NCI-H2171 (cell line): ENCODE measurements at places on chromosomes 7 and 10.
A peak's percentile ranks its signal among the peaks of the same experiment; 100 is the strongest.

DNA sequence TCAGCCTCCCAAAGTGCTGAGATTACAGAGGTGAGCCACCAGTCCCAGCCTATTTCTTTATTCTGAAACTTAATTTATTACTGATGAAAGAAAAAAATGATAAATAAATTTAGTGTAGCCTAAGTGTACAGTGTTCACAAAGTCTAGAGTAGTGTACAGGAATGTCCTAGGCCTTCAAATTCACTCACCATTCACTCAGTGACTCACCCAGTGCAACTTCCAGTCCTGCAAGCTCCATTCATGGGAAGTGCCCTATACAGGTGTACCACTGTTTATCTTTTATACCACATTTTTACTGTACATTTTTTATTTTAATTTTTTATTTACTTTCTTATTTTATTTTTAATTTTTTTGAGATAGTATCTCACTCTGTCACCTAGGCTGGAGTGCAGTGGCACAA is 12.2 kb downstream of the MRLN start:
- DNase-seq, result no peak

DNA sequence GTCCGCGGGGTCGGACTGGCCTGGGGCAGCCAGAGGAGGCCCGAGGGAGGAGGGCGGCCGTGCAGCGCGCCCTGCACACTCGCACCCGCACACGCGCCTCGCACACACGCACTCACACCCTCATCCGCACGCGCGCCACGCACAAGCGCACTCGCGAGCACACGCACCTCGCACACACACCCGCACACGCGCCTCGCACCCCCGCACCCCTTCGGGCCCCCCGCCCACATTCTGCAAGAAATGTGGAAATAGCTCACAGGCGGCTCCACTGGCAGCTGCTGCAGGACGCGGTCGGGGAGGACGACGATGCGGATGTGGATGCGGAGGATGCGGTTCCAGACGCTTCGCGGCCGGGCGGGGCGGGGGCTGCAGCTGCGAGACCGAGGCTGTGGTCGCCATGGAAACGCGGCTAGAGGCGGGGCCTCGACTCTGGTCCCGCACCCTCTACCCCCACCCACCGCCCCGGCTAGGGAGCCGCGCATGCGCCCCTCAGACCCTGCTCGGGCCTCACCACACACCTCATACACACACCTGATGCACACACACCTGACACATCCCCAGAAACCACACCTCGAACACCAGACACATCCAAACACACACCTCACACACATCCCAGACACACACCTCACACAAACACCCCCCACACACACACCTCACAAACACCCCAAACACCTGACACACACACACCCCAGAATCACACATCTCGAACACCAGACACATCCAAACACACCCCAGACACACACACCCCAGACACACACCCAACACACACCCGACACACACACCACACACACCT is at the start of gene CALY:
Gene CALY, minus strand, starts transcription at position 320 of the 793 bp plus-strand sequence. CDS start 7,907 bp downstream, outside the sequence.
- DNase-seq, result peak; percentile 16

DNA sequence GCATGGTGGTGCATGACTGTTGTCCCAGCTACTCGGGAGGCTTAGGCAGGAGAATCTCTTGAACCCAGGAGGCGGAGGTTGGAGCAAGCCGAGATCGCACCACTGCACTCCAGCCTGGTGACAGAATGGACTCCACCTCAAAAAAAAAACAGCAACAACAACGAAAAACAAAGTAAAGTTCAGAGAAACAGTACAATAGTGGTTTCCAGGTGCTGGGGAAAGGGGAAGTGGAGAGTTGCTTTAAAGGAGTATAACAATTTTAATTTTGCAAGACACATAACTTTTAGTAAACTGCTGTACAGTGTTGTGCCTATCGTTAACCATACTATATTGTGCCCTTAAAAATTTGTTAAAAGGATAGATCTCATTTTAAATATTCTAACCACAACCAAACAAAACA is 662.7 kb upstream of the POT1 start:
- DNase-seq, result no peak

GRCh38 chr7:154568346-154568745 is 434.6 kb downstream of the PAXIP1 start:
- DNase-seq, result no peak

- DNase-seq, result no peak
These were observed 15.8 kb upstream of the ADAMTS14 start for GRCh38 chr10:70656489-70656888.

- DNase-seq, result no peak
These were observed 370.3 kb upstream of the CELF2 start for GRCh38 chr10:10647331-10647730.

- DNase-seq, result no peak
These were observed 11.1 kb downstream of the HTR7 start for GRCh38 chr10:90846746-90847145.

GRCh38 chr7:69414555-69414954 is 183.7 kb upstream of the AUTS2 start:
- no peak for DNase-seq

- no peak for DNase-seq
These were observed 52.0 kb downstream of the CDK14 start for GRCh38 chr7:90648107-90648506.

- DNase-seq, result peak; percentile 57
These were observed 256.0 kb upstream of the TCERG1L start for GRCh38 chr10:131567279-131568162.

DNA sequence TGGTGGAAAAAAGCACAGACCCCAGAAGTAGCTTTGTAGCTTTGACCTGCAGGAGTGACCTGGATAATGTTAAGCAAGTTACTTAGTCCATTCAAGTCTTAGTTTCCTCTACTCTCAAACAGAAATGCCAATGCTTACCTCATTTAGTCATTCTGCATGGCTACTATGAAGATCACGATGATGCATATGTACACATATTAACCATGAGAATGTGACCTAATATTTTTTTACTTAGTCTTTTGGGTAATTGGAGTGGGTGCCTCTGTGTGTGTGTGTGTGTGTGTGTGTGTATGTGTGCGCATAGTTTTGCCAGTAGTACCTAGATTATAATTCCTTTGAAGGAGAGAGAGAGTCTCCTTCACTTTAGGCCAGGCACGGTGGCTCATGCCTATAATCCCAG is 95.8 kb downstream of the NRP1 start:
- DNase-seq, result no peak

GRCh38 chr7:81299711-81300110 is 380.9 kb upstream of the SEMA3C start:
- no peak for DNase-seq

- DNase-seq, result no peak
These were observed 68.6 kb downstream of the MMRN2 start for GRCh38 chr10:86888585-86889381.

GRCh38 chr7:134949171-134949570 is 37.1 kb upstream of the AGBL3 start:
- no peak for DNase-seq

DNA sequence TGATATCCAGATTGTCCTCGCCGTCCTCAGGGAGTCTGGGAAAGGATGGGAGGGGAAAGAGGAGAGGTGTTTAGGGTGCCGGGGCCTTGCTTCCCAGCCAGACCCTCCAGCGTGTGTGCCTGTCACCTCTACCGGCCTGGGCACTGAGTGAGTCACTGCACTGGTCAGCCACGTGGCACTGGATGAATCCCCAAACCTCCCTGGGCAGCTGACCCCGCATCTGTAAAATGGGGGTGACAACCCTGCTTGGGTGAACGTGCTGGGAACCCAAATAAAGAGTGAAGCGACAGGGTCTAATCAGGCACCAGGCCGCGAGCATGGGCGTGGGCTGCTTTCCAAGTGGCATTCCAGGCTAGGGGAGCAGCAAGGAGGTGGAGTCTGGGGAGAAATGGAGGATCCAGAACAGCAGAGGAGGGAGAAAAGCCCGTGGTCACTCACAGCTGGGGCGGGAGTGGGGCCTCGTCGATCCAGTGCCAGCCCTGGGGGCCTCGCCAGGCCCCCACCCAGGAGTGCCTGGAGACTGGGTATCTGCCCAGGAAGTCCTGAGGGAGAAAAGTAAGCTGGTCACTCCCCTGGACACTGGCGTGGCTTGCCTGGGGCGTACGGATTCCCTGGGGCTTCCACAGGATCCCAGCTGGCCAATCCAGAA is 29.7 kb downstream of the KLRG2 start:
- no peak for DNase-seq

DNA sequence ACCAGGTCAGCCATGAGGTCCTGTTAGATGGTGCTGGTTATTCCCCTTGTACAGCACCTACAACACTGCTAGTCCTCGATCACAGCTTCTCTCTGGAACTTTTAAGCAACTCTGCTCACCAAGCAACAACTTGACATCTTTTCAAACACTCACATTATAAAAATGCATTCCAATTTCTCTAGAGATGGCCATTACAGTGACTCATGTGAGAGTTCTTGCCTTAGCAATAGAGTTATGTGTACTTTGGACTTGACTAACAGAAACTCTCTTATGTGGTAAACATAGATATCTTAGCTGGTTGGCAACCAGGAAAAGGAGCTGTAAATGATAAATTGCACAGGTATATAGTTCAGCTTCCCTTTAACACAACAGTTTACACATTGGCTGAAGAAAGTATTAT is 122.2 kb downstream of the PDE1C start:
- no peak for DNase-seq

DNA sequence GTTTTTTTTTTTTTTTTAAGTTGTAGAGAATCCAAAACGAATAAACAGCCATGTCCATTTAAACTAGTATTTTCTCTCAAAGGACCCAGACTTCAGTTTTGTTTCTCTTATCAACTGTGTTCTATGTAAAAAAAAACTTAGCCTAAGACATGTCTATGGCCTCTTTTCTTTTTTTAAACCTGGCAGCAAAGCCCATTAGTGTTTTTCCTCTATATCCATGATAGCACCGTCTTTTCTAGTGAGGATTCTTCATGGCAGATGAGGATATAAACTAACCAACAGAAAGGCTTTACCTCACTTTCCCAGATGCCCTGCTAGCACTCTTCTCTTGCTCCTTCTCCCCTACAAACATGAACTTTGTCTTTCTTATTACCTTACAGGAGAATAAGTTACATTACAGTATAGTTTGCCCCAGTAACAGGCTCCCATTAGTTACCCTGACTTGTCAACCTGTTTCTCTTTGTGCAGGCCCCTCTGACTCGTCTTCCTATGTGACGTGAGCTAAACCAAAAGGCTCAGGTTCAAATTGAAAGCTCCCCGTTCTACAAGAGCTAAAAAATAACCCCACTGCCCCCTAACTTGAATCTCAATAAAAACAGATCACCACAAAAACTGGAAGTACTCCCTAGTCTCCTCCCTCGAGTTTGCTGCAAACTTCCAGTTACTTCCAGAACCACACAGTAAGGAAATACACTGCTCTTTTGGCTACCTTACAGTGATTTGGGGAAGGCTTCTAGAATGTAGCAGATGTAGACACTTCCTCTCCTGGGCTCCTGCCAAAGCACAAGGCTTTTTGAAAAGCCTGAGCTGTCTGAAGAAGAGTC is 20.1 kb downstream of the P4HA1 start:
- DNase-seq, result no peak

DNA sequence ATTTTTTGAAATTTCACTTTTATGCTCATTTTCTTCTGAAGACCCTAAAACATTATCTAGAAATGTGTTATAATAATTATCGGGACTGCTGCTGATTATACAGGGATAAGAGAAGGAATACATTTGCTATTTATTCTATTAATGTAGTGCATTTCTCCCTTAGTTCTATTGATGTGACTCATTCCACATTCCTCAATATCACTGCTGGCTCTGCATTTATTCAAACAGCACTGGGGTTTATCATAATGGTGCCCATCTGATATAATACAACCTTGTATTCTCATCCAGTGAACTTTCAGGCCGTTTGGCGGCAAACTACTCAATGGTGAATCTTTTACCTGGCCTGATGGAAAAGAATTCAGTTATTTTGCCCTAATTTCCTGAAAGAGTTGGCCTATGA is 7.8 kb downstream of the KCND2 start:
- DNase-seq, result no peak

DNA sequence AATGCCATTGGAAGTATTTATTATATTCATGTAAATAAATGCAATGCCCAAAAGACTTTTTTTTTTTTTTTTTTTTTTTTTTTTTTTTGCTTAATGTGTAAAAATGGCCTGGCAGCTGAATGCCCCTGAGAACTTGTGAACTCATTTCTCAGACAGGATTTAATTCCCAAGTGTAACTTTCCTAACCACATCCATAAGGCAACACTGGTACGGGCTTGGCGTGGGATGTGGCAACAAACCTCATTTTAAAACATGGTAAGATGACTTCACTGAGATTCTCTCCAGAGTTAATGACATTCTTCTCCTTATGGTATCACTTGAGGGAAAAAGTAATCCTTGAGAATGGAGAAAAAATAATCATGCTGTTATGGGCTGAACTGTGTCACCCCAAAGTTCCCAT is 150.4 kb downstream of the DGKI start:
- DNase-seq, result no peak

DNA sequence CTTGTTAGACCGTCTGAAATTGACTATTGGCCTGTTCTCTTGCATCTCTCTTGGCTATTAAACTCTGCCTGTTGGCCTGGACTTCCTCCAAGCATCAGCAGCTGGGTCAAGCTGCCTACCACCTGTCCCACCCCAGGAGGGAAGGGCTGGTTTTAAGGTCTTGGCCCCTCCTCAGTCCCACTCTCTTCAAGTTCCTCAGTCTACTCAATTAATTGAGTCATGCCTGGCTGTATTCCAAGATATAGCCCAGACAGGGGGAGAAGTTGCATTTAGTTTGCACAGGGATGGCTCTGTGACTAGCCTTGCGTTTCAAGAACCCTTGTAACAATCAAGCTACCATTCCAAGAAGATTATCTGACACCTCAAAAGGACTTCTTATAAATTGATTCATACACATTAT is 113.8 kb upstream of the GLI3 start:
- no peak for DNase-seq

- DNase-seq, result no peak
These were observed 73.2 kb upstream of the EN2 start for GRCh38 chr7:155384751-155385150.

DNA sequence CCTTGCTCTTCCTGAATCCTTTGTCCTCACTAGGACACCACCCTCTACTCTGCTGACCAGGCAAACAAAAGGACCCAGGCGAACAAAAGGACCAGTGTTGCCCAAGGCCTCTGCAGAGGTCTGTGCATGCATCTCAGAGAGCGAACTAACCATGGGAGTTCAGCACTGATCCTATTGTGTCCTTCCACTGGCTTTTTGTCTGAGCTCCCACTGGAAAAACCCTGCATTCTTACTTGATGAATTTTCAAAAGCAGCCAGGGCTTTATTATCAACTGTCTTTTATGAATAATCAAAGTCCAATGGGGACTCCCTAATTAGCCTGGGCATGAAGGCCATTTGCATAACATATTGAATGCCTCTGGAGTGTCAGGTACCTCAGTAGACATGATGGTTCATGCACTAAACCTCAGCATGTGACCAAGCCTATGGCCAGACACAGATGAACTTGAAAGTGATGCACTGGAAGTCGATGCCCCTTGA is 140.6 kb downstream of the KCNMA1 start:
- DNase-seq, result no peak

GRCh38 chr10:72291019-72291532 is 17.4 kb downstream of the DDIT4 start:
- no peak for DNase-seq
